HFFc6 (cell line): ENCODE measurements at places on chromosomes 7 and 10. TPM values are rescaled to one million over a fixed set of nuclear protein-coding genes. Genes with fewer than 3 reads are reported as not detected.

GRCh38 chr7:144545330-144545729, 141.8 kb upstream of the NOBOX start:
- no peaks in the 10 kb centered on the region for H3K4me1 ChIP-seq
- no peaks in the 10 kb centered on the region for H3K27me3 ChIP-seq
- H3K27ac ChIP-seq = no peak overlapping the region
- H3K36me3 ChIP-seq = no peaks in the 10 kb centered on the region
- no peak for DNase-seq

DNA sequence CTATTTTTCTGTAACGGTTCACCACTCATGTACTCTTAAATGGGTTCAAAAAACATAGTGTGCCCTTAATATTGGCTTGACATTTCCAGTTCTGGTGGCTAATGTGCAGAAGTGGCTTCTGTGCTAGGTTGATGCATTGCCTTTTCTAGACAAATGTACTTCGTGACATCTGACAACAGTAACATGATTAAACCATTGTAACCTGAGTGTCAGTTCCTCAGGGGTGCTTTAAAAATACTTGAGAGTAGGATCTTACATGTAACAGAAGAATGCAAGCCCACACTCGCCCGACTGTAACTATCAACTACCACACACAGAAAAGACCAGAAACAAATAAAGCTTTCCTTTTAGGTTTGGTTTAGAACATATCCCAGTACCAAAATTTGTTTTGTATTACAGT, 393.4 kb upstream of the NFE2L3 start:
- no peaks in the 10 kb centered on the region for H3K4me1 ChIP-seq
- no peak overlapping the region for H3K27ac ChIP-seq
- H3K36me3 ChIP-seq = peaks cover 4% of the 10 kb centered on the region; the same call in 1 of the 2 replicates
- H3K27me3 ChIP-seq = no peaks in the 10 kb centered on the region; the same call in 1 of the 2 replicates
- DNase-seq = no peak

GRCh38 chr10:85916994-85917573, 449.5 kb downstream of the GRID1 start:
- H3K36me3 ChIP-seq = no peaks in the 10 kb centered on the region
- no peaks in the 10 kb centered on the region; the same call in 1 of the 2 replicates for H3K27me3 ChIP-seq

- no peak overlapping the region for H3K27ac ChIP-seq
- DNase-seq = no peak
- no peaks in the 10 kb centered on the region; the same call in 1 of the 2 replicates for H3K27me3 ChIP-seq
- H3K36me3 ChIP-seq = peaks cover 21% of the 10 kb centered on the region
- H3K4me3 ChIP-seq = no peak overlapping the region
Measured at GRCh38 chr7:1101563-1102431, 13.9 kb downstream of the GPER1 start.

Gene CAMK2B
- not detected in 3 replicates for total RNA-seq

DNA sequence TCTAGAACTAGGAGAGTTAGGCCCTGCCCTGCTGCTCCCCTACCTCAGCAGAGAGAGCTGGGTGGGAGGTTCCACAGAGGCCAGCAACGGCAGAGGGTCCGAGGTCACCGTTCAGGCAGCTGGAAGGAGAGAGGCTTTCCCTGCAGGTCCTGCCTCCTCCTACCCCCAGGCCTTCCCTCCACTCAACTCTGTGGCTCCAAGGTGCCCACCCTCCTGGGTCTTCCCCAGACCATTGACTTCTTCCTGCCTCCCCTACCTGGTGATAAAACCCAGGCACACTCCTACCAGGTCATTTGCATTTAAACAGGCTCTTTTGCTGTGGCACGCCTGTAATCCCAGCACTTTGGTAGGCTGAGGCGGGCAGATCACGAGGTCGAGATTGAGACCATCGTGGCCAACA, 515.3 kb upstream of the FOXK1 start:
- DNase-seq = no peak
- H3K36me3 ChIP-seq = no peaks in the 10 kb centered on the region
- no peak overlapping the region for H3K27ac ChIP-seq
- H3K4me1 ChIP-seq = no peaks in the 10 kb centered on the region
- H3K27me3 ChIP-seq = peaks cover 3% of the 10 kb centered on the region

DNA sequence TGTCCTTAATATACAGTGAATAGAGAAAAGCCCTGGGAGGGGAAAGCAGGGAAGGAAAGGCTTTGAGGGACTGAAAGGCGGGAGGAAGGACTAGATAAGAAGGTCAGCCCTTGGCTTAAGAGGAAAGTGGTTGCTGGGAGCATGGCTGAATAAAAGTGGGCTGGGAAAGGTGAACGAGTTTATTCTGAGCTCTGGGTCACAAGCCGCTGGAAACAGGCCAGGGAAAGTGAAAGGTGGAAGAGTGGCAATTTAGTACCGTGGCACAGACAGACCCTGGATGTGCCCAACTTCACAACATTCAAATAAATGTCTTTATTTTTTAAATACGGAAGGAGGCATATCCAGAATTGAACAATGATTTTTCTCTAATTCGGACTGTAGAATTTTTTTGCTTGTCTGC, 39.7 kb downstream of the TAC1 start:
- no peaks in the 10 kb centered on the region for H3K4me1 ChIP-seq
- no peaks in the 10 kb centered on the region; the same call in 1 of the 2 replicates for H3K27me3 ChIP-seq
- no peak overlapping the region for H3K4me3 ChIP-seq
- H3K36me3 ChIP-seq = no peaks in the 10 kb centered on the region
- no peak overlapping the region for H3K27ac ChIP-seq
